Fibroblast of skin of abdomen (primary cell): ENCODE measurements at places on chromosomes 5 and 9.

- DNase-seq, result no peak
Observed at GRCh38 chr5:173624282-173624681, 7.8 kb upstream of the BOD1 start.

DNA sequence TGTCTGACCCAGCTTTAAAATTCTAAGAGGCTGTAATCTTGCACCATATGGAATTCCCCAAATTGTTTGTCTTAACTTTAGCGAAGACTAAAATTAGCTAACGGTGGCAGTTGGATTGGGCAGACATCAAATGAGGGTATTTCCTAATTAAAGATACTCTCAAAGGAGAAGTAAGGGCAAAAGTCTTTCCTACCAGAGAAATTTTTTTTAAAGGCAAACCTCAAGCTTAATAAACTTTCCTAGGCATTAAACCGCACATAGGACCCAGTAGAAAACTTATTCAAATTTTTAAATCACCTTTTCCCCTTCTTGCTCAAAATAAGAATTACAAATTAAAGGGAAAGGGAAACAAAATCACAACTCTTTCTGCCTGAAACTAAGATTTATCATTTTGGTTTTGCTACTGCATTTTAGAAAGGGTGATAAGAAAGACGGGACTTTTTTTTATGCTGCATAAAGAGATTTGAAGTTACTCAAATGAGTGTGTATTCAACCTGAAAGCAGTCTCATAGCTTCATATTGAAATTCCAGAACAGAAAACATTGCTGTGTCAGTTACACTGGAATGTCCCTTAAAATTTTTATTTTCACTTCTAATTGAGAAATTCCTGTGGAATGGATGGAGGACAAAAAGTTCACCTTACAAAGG, 189.1 kb upstream of the PTGER4 start:
- DNase-seq, result no peak

GRCh38 chr5:33400675-33401074, 40.1 kb upstream of the TARS1 start:
- no peak for DNase-seq

DNA sequence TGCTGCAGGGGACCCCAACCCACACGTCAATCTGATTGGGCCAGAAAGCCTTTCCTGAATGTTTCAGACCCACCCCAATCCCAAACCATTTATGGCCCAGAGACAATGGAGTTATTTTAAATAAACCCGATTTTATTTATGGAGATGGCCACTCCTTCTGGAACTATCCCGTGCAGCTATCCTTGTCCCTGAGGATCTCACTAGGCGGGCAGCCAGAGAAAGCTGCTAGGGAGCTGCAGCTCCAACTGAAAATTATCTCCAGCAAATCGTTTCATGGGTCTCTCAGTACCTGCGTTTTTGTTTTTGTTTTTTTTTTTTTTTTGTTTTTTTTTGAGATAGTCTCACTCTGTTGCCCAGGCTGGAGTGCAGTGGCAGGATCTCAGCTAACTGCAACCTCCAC, 23.0 kb downstream of the C1QTNF2 start:
- no peak for DNase-seq

DNA sequence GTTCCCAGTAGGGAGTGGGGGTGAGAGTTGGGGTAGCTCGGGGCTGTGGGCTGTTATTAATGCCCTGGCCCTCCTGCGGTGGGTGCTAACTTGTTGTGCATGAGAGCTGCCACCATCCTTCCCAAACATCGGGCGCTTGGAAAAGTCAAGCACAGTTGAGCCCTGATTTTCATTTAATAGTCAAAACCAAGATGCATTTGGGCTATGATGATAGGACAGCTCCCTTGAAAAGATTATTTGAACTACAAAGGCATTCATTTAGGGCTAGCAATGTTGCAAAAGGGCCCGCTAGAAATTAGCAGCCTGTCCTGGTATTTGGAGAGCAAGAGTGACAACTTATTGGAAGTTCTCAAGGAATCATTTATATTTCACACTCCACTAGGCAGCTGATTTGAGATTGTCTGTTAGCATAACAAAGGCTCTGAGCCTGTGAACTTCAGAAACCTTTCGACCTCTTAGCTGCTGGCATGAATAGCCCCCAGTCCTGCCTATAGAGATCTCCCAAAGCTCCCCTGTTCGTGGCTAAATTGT, 128.2 kb upstream of the TMEM161B start:
- DNase-seq, result no peak
